ENCODE measurements at places on chromosomes 2 and 18.

DNA sequence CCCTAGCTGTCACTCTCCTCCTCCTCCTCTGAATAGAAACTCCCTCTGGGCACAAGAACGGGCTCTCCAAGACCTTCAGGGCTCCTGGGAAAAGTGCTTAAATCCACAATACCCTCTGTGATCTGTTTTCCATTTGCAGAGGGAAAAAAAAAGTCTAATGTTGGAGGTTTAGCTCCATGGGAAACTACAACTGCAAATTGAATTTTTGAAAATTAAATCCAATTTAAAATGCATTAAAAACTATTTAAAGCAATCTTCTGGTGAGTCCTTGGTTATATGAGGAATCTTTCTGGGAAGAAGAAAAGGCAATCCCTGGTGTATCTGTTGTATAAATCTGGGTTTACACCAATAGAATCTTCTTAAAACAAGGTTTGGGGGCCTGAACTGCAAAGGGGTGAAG, 64.3 kb downstream of the NCKAP5 start:
- no peak for DNase-seq

DNA sequence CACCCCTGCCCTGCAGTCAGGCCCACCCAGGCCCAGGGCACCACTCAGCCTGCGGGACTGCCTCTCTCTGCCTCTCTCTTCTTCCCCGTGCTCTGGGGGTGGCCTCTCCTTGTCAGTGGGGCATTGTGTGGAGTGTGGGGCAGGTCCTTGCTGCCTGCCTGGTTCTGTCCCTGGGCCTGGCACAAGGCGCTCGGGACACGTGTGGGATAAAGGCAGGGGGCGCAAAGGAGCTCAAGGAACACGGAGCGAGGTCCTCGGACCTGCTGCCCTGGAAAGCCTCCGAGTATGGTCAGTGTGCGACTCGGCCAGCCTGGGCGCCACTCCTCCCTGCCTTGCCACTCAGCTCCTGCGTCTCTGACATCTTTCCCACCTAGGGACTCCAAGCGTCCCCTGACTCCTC, 262.2 kb downstream of the HDAC4 start:
- no peak for DNase-seq

GRCh38 chr18:12886498-12887126, 2.6 kb upstream of the PTPN2 start:
- no peak for DNase-seq

DNA sequence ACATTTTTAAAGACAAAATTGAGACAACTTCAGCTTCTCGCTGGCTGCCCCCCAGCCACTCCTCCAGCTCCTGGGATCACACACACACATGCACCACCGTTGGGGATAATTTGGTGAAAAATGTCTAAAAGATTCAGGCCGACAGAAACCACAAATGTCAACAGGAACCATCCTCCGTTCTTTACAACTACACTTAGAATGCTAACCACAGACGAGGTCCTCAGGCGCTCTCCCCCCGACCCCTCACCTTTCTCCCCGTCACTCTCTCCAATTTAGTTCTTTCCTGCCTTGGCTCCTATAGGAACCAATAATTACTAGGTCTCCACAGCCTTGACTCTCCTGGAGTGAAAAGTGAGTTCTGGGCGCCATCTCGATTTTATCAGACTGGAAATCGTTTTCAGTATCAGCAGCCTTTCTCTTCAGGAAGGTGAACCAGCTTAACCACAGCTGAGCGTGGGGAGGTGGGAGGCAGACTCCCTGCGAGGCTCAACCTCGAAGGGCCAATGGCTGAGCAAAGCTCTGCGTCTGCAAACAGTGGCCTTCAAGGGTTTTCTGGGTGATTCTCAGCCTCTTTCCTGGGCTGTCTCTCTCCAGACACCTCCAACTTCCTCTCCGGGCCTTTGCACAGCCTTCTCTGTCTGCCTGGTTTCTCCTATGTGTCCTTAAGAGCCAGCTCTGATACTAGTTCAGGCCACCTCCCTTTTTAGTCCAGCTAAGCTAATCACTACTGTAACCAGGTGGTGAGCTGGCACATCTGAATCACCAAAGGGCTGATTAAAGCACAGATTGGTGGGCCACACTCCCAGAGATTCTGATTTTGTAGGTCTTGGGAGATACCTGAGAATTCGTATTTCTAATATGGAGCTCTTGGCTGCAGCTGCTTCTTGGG, 115.7 kb upstream of the COPS8 start:
- no peak for DNase-seq

DNA sequence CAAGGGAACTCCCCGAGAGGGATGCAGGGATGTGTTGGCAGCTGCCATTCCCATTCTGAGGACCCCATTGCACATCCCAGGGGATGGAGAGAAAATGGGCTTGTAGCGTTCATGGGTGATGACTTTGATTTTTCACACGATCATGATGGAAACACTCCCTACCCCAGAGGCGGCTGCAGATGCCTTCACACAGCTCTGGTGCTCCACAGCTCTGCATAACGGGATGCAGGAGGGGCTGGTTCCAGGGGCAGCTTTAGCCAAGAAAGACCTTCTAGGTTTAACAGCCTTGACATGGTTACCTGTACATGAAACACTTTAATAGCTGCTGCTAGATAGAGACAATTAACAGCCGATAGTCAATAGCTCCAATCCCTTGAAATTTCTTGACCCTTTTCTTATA, 88.7 kb downstream of the TPO start:
- no peak for DNase-seq

DNA sequence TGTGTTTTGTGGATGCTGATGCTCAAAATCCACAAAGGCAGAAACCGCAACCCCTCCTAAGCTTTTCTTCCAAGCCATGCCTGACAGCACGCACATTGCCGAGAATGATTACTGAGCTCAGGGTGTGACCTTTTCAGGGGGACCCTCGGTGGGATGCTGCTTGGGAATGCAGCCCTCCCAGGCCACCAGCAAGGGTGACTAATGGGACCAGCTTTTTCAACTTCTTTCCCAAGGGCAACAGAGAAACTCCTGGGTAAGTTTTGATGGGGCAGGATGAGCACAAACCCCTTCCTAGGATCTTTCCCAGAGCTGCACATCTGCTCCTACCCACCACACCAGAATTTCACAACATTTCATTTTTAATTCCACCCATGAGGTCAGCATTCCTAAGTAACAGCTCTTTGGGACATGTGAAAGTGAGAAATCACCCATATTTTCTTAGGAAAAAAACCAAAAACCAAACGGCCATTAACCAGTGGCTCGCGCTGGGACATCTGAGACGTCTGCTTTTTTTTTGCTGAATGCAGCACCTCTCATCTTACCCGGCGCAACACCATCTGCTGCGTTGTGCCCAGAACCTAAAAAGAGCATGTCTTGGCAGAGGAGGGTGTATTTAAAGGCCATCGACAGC, 119.0 kb downstream of the ARL4C start:
- DNase-seq, result peak; percentile 85

GRCh38 chr18:36461551-36461987, 164.1 kb downstream of the FHOD3 start:
- no peak for DNase-seq

- DNase-seq, result no peak
Measured at GRCh38 chr18:10685484-10685883, 159.7 kb downstream of the NAPG start.

DNA sequence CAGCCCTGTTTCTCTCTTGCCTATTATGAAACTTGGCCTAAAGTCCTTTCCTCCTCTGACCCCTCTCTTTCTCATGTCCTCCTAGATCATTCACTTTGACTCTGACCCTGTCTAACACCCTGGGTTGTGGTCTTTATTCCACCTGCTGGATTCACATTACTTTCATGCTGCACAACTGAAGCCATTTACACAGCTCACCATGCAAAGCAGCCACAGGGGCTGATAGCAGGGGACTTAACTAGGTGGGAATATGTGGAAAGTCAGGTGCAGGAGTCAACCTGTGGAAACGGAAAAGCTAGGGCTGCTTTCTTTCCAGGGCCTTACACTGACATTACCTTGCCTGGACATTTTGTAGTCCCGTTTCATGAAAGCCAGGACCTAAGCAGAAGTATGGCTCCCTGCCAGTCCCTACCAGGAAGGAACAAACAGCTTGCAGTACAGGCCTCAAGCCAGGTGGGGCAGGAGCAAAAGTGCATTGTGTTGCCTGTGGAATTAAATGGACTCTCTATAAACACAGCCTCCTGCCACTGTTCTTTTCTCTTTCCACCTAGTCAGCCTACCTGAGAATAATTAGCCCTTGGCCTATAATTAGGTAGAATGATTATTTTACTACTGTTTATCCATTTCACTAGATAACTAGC, 11.8 kb downstream of the MAPRE3 start:
- DNase-seq, result no peak

GRCh38 chr2:32375228-32375892, 18.5 kb downstream of the BIRC6 start:
- no peak for DNase-seq

DNA sequence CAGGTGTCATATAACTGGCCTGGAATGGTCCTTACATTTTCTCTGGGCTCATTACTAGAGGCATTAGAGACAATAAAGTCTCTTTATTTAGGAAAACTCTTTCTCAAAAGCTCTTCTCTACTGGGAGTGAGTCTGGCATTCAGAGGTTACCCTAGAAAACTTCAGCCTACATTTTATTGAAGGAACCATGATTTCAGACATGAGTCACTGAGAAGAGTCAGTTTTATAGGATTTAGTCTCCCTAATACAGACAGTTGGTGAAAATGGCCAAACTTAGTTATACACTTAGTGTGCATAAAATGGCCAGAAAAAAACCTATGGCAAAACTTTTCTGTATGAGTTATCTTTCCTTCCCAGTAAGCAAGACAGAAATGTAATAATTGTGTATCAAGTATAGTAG, 689.4 kb downstream of the ZEB2 start:
- no peak for DNase-seq

- DNase-seq, result no peak
Measured at GRCh38 chr2:224910574-224910925, 131.7 kb downstream of the DOCK10 start.

- no peak for DNase-seq
Measured at GRCh38 chr2:154013514-154013913, 141.8 kb downstream of the GALNT13 start.

DNA sequence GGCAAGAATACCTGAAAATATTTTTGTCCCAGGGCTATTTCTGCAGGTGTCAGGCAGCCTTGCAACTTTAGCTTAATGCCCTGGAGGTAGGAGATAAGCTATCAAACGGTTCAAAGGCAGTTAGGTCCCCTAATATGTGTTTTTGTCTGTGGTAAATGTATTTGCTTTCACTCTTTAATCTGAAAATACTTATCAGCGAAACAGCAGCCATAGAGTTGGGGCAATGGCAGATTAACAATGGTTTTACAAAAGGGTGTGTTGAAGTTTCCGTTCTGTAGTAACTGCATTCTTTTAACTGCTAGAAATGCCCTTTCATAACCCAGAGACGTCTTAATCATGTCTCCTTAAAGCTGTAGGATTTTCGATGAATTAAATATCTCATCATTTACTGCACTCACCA, 265.0 kb upstream of the TRIB2 start:
- no peak for DNase-seq

GRCh38 chr2:157470321-157470720, 26.4 kb upstream of the CYTIP start:
- DNase-seq, result no peak

GRCh38 chr2:118665784-118666529, 181.5 kb downstream of the EN1 start:
- no peak for DNase-seq

- DNase-seq, result peak; percentile 27
Measured at GRCh38 chr2:27086724-27087593, at the start of gene KHK. TSS of gene KHK (plus strand) at chr2:27086772. CDS start at chr2:27087260, 488 bp downstream.

GRCh38 chr2:161324876-161325275, 16.7 kb downstream of the PSMD14 start:
- no peak for DNase-seq

- no peak for DNase-seq
Measured at GRCh38 chr2:14011190-14011589, 621.3 kb upstream of the LRATD1 start.

GRCh38 chr2:215531284-215531683, 95.4 kb upstream of the FN1 start:
- DNase-seq, result peak; percentile 23

DNA sequence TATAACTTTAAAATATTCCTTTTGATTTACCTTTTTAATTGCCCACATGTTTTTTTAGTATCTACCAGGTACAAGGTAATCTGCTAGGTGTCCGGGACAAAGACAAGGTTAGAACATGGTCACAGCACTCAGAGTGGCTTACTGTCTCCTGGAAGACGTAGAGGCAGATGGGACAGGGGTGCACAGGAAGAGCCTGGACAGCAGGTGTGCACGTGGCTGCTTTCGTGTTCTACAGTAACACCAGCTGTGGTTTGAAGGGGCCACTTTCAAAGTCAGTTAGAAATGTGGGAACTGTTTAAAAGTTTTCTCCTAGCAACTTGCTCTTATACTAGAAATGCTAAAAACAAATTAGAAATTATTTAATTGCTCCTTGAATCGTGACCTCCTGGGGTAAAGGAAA, 102.9 kb upstream of the ALPP start:
- DNase-seq, result no peak

- DNase-seq, result no peak
Measured at GRCh38 chr2:193326296-193326695, 1131.6 kb upstream of the TMEFF2 start.

GRCh38 chr2:45898819-45899218, 247.3 kb downstream of the PRKCE start:
- no peak for DNase-seq

- peak; percentile 22 for DNase-seq
Measured at GRCh38 chr2:84388133-84388532, 70.9 kb downstream of the SUCLG1 start.

- DNase-seq, result peak; percentile 95
Measured at GRCh38 chr2:64859312-64860212, 129.6 kb upstream of the SLC1A4 start.

GRCh38 chr2:225017713-225018112, 24.6 kb downstream of the DOCK10 start:
- no peak for DNase-seq

DNA sequence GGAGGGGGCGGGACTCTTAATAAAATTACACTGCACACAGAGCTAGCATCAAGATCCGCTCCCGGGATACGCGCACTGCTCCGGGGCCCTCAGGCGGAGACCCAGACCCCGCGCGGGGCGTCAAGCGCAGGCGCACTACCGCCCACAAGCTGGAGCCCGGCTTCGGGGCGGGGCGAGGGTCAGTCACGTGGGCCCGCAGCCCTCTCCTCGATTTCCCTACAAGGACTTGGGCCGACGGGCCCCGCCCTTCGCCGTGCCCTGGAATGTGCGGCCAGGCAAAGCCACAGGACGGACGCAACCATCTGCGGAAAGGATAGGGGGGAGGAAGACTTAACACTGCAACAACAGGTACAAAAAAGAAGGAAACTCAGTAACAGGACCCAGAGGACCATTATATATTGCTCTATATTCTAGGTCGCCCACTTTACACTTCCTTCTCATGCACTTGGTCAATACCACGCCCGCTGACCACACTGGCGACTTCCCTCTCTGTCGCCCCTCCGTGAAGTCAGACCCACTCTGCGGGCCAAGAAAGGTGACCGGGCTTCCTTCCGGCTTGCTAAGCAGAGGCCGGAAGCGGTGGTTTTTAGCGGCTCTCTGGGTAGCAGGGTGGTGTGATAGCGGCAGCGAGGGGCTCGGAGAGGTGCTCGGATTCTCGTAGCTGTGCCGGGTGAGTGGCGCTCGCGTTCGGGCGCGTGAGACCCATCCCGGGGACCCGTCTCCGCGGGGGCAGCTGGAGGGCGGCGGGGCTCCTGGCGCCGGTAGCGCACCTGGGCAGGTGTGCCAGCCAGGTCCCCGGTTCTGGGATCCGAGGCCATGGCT, at the start of gene MYL12A:
Gene MYL12A (plus strand): TSS at position 562 of the 822 bp plus-strand sequence. CDS start 5,447 bp downstream, outside the sequence.
- peak; percentile 98 for DNase-seq

GRCh38 chr2:240201866-240202265, 61.4 kb upstream of the OTOS start:
- no peak for DNase-seq
